Astrocyte of the cerebellum (primary cell): ENCODE measurements at places on chromosomes 7 and 10.

- no peak for DNase-seq
Observed at GRCh38 chr10:96596422-96597407, 9.9 kb upstream of the TM9SF3 start.

DNA sequence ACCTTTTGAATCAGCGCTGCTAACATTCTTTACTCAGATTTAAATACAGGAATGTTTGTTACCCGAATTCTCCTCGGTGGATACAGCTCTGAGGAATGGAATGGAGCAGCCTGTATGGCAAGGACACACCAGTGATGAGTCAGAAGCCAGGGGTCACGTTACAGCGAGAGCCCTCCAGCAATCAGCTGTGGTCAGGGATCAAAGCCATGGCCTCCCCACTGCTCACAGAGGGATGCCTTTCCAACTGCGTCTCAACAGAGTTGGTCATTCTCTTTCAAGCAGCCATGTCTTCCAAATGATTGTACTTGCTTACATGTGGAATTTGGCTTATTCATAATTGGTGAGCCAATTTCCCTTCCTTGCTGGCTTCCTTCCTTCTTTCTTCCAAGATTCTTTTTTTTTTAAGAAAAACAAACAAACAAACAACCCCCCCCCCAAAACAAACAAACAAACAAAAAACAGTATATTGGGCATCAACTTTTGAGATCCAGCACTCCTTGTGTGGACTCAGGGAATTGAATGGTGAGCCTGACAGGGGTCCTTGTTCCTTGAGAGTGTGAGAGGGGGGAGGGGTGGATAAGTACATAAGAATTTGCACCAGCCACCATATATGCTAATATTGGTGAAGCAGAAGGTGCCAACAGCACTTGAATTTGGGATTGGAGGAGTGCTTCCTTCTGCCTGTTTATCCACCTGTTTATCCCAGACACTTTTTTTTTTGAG is 100.2 kb downstream of the ATXN7L1 start:
- DNase-seq: peak; percentile 100

DNA sequence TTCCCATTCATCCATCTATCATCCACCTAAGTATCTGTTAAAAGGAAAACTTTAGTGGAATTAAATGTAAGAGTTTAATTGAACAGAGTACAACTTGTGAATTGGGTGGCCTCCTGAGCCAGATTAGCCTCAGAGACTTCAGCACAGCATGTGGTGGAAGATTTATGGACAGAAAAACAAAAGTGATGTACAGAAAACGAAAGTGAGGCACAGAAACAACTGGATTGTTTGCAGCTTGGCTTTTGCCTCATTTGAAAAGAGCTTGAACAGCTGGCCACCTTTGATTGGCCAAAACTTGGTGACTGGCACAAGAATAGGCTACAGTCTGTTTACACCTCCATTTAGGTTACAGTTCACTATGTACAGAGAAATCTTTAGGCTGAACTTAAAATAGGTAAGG is 1463.4 kb upstream of the CELF2 start:
- DNase-seq: no peak

DNA sequence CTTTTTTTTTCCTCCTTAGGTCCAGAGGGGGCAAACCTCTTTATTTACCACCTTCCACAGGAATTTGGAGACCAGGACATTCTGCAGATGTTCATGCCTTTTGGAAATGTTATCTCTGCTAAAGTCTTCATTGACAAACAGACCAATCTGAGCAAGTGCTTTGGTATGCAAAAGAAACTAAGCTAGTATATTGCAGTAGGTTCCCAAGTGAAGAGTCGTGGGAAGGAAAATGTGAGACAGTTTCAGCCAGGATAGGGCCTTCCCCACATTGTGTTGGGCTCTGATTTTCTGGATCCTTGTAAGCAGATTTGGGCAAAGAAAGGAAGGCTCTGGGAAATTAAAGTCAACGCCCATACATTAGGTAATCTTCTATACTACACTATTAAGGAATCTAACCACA is 285.6 kb downstream of the USP6NL start:
- DNase-seq: no peak

DNA sequence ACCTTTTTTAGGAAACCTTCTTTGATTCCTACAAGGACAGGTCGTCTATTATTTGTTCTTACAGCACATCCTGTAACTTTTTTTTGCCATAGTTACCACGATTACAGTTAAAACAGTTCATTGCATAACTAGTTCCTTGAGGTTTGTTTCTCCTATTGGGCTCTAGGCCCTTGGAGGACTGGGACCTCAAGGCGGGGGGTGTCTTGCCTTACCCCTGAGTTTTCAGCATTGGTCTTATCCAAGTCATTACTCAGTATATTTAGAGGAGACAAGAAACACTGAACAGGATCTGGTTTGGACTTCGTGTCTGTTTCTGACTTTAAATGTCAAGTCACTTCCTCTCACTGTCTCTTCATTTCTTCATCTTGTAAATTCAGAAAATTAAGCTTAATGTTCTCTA is 369.8 kb downstream of the SDK1 start:
- no peak for DNase-seq

GRCh38 chr10:70827086-70827757 is 11.5 kb downstream of the SGPL1 start:
- DNase-seq: no peak

DNA sequence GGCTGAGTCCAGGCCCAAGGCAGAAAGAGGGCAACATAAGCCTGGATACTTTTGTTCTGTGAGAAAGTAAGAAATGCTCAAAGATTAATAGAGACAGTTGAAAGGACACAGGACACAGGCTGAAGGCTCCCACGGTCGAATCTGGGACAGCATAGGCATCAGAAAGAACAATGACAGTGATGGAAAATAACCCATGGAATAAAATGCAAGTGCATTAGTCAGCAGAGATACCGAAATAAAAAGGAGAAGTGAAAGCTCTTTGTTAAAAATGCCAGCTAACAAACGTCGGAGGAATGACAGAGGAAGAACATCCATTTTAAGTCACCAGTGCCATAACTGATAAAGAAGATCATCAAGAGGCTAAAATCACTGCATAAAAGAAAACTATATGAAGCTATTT is 19.6 kb upstream of the AGAP5 start:
- DNase-seq: no peak

DNA sequence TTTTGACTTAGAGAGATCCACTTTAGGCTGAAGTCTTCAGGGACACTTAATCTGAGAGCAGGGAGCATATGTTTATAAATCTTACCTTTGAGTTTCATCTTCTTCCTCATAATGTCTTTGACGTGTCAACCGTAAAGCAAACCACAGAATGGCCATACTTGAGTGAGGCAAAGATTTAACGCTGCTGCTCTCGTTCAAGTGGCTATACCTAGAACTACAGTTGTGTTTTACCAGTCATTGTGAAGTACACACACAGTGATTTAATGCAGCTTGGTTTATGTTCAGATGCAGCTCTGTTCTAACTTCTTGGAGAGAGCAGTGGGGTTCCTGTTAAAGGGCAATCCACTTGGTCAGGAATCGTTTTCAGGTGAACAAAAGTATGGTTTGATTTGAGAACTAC is 39.9 kb upstream of the GOT1 start:
- no peak for DNase-seq

DNA sequence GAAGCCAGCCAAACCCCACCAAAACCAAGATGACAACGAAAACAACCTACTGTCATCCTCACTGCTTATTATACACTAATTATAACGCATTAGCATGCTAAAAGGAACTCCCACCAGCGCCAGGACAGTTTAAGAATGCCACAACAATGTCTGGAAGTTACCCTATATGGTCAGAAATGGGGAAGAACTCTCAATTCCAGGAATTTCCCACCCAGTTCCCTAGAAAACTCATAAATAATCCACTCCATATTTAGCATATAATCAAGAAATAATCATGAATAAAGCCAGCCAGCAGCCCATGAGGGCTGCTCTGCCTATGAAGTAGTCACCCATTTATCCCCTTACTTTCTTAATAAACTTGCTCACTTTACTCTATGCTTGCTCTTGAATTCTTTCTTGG is 20.8 kb downstream of the MICU1 start:
- no peak for DNase-seq

- peak; percentile 28 for DNase-seq
Observed at GRCh38 chr7:72493850-72494661, 81.9 kb upstream of the CALN1 start.

DNA sequence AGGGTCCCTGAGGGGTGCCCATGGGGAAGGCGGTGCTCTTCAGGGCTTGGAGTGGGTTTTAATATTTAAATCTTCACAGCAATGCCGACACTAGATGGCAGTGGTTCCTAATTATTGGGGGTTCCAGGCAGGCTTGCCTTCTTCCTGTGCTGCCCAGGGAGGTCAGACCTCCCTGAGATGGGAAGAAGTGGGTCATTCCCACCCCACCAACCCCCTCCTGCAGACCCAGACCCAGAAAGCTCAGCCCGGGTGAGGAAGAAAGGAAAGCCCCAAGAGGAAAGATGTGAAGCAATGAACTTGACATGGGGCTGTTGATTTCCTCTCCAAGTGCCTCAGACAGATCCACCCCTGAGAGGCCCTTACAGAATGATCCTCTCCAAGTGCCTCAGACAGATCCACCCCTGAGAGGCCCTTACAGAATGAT is 85.1 kb upstream of the LANCL2 start:
- peak; percentile 66 for DNase-seq

- DNase-seq: no peak
Observed at GRCh38 chr7:69526570-69526969, 71.7 kb upstream of the AUTS2 start.

GRCh38 chr10:69951658-69952057 is 101.0 kb upstream of the MACROH2A2 start:
- DNase-seq: no peak

GRCh38 chr7:7889791-7890568 is 78.6 kb upstream of the GLCCI1 start:
- DNase-seq: no peak

- no peak for DNase-seq
Observed at GRCh38 chr10:4129866-4130477, 345.0 kb upstream of the KLF6 start.
